ENCODE measurements at places on chromosomes 6 and 20.

DNA sequence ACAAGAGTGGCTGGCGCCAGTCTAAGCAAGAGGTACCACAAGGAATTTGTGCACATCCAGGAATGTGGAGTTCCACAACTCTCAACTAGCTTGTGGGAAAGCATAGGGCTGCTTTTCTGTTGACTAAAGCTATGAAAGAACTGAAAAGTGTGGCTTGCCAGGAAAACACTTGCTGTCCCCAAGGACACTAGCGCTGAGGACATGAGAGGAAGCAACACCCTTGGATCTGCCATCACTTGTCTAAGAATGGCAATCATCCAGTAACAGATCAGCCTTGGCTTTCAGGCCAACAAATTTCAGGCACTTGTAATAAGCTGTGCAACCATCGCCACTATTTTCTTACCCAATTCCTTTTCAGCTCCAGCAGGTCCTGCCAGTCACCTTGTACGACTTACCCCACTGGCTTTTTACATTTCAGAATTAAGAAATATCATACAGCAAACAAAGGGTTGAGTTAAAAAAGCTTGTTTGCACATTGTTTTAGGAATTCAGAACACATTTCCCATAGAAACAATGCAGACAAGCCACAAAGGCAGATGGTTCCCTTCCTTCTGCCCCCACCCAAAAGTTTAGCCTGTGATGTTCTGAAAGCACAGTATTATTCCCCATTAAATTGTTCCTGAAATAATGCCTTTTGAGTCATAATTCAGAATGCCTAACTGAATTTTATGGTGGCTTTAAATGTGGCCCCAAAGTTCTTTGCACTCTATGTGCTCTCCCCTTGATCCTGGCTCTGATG, 57.9 kb upstream of the SSTR4 start:
- no peak for DNase-seq

DNA sequence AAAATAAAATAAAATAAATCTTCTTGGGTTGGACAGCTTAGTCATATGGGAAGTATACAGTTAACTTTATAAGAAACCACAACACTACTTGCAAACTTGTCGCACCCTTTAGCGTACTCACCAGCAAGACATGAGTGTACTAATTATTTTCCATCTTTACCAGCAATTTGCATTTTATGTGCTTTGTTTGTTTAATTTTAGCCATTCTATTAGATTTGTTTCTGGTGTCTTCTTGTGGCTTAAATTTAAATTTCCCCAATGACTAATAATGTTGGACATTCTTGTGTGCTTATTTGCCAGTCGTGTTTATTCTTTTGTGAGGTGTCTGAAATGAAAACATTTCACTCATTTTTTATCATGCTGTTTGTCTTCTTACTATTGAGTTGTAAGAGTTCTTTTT, 1172.2 kb upstream of the CITED2 start:
- DNase-seq = no peak

DNA sequence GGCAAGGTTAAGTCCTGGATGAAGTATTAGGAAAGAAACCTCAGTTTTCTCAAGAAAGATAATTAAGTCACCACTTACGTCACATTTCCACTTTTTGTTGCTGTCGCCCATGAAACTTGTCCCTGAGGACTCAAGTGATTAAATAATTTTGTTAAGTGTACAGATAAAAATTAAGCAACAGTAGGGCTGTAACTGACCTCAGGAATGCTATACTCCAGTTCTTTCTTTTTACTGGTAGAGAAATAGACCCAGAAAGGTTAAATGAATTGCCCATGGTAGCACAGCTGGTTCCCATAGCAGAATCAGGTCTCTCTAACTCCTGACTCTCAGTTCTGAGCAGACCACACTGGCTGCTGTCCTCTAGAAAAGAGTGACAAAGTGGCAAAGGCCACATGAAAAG, 54.5 kb downstream of the CLIC5 start:
- DNase-seq = no peak

DNA sequence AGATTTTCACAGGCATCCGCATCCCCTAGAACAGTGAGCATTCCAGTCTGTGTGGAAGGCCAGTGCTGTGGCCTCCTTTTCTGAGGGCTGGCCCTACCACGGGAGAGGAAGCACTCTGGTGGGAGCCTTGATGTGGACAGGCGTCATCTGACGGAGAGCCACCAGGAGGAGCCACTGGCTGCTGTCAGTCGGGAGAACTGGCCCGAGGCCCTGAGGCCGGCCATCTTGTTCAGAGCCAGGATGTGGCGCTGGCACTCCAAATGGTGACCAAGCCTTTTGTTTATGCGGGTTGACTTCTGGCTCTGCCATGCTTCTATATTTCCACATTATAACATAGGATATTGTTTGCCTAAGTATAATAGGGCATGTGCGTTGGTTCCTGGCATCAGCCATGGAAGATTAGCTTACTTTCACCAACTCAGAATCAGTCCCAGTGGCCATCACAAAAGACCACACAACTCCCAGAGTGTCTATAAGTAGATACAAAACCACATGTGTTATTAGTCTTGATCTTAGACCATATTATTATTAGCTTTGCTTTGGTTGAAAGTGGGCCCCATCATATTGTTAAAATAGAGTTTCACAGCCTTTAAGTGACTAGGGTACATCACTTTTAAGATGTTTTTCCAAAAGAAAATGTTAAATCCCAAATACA, 273.9 kb upstream of the TAB2 start:
- DNase-seq = no peak
